ENCODE measurements at places on chromosomes 5 and 9. TPM values are rescaled to one million over a fixed set of nuclear protein-coding genes. Genes with fewer than 3 reads are reported as not detected.

GRCh38 chr9:77803423-77803822 is 155.3 kb upstream of the GNA14 start:
- DNase-seq: no peak

- no peak for DNase-seq
Measured at GRCh38 chr5:153974131-153974812, 64.4 kb downstream of the FAM114A2 start.

Gene PCDHGA4
- total RNA-seq: 6.4 TPM

Gene DAB2IP
- total RNA-seq: 56.0 TPM

DNA sequence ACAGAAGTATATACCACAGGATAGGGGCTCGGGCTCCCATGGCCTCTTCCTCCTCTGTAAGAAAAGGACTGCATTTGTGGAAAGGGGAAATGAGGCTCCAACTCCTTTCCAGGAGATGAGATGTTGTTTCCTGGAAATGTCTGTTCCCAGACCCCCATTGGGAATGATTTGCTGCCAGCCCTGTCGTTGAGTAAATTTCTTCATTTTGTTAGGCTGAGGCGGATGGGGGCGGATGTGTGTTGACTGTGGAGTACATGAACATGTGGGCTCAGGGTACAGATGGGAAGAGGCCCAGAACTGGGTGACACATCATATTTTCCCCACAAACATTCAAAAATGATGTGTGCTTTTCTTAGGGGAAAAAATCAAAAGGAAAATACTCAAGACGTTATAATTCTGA is 28.8 kb upstream of the TNFAIP8 start:
- DNase-seq: no peak

Gene SLC34A1
- total RNA-seq: not detected

- no peak for DNase-seq
Measured at GRCh38 chr5:44538797-44539601, 149.8 kb upstream of the FGF10 start.

DNA sequence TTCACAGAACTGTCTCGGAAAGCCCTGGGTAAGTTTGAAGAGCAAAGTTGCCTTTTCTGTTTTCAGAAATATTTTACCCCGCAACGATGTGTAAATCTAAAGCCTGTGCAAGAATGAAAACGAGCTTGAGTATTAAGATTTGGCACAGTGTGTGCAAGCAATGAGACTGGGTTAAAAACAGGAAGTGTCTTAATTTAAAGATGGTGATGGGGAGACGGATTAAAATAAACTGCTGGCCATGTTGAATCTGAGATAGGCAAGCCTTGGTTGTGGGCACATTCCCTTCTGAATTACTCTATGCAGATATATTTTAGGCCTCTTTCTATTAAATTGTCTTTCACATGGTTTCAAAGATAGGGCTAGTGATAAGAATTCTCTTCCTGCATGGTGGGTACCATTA is 294.2 kb upstream of the DMRT1 start:
- DNase-seq: no peak

Gene TMC1
- total RNA-seq: not detected

DNA sequence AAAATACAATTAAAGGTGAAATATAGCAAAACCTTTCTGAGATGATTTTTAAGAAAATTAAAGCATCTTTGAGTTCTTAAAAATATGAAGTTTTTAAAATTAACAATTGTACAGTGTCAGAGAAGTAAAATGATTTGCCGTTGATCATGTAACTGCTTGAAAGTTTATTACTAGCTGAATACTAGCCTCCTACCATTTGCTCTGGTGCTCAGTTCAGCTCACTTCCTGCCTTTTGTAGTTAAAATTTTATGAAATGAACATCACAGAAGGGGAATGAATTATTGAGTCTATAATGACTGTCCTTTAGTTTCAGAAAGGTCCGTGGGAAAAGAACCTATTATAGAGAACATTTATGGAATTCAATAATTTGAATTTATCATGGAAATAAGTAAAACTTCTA is 9.7 kb downstream of the YTHDC2 start:
- no peak for DNase-seq

DNA sequence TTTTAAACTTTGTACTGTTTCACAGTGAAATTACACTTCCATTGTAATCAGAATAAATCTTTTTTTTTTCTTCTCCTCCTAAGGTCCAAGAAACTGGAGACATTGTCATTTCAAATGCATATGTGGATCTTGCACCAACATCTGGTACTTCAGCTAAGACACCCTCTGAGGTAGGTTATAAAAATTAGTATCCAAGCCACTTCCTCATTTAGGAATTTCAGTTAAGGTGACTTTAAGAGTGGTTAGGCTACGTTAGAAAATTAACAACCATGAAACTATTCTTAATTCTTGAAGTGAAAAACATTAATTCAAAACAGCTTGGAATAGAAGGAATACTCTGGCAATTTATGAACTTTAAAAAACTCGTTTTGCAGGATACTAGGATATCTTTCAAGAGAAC is 77.5 kb downstream of the HSD17B4 start:
- DNase-seq: no peak

- no peak for DNase-seq
Measured at GRCh38 chr5:174446988-174447387, 277.4 kb upstream of the MSX2 start.

Data from breast epithelium (tissue), 4 donors.